ENCODE measurements at places on chromosomes 6 and 20. TPM values are rescaled to one million over a fixed set of nuclear protein-coding genes. Genes with fewer than 3 reads are reported as not detected.

Gene CTCFL
- not detected for total RNA-seq

Gene TFAP2D
- total RNA-seq = not detected

Gene AFG1L
- 3.9 TPM for total RNA-seq

Gene FABP7
- total RNA-seq = not detected

Gene DYNLT2
- total RNA-seq = 0.45 TPM

Gene DDX43
- total RNA-seq = 0.15 TPM

Gene GLP1R
- total RNA-seq = not detected

Gene SDC4
- 50.7 TPM for total RNA-seq

Gene B3GALT4
- total RNA-seq = 5.0 TPM

Gene GRIK2
- total RNA-seq = 1.8 TPM

Gene FAM50B
- 11.9 TPM for total RNA-seq

Gene SLC22A2
- not detected for total RNA-seq

Gene CENPW
- 7.9 TPM for total RNA-seq

Gene TRIM40
- total RNA-seq = under 0.01 TPM

Gene TBP
- 11.0 TPM for total RNA-seq

All from smooth muscle cell of the coronary artery (primary cell).